ENCODE measurements at places on chromosomes 7 and 10.

DNA sequence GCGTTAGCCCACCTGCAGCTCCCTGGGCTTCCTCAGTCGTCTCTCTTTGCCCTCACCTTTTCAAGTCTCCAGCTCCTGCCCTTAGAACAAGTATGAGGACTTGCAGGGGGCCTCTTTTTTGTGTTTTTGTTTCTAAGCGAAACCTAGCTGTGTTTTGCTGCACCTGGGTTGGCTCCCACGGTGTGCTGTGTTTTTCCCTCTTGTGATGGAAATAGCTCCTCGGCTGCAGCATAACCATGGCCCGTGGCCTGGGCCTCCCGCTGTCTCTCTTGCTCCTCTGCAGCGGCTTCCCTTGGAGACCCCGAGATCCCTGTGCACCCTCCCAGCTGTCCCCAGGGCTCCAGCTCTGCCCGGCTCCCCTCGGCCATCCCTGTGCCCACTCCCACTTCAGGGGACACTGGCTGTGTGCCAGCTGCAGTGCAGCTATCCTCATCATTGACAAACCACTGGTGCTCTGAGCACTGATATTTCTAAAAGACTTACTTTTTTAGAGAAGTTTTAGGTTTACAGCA, 75.6 kb upstream of the TCERG1L start:
- DNase-seq = peak; percentile 13

DNA sequence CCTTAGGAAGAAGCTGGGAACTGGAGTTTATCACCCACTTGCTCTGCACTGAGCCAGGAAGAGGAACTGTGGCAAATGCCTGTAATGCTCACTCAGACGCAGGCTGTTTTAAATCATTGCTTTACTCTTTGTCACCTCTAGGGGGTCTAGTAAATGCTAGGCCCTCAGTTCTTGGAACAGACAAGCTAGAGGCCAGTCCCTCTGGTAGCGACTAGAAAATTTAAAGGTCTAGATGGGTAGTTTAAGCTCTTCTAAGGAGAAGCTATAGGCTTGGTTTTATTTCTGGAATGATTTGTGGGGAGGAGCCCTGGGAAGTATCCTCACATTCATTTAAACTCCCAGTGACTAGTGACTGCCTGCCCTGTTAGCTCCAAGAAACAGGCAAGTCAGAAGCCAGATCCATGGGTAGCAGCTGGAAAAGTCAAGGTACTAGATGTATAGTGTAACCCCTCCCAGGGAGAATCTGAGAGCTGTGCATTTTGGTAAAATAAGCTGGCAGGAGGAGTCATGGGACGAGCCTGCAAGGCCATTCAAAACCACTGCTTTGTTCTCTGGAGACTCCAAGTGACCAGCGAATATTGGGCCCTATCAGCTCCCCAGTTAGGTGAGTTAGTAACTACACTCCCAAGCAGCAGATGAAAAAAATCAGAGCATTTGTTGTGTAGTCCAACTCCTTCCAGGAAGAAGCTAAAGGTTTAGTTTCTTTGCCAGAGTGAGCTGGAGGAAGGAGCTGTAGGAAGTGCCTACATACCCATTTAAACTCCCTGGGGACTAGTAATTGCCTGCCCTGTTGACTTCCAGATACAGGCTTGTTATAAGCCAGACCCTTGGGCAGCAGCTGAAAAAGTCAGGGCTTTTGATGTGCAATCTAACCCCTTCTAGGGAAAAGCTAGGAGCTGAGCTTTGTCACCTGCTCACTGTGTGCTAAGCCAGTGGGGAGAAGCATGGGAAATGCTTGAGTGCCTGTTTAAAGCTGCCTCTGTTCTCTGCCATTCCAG, 68.9 kb downstream of the DYNC1I1 start:
- peak; percentile 62 for DNase-seq

DNA sequence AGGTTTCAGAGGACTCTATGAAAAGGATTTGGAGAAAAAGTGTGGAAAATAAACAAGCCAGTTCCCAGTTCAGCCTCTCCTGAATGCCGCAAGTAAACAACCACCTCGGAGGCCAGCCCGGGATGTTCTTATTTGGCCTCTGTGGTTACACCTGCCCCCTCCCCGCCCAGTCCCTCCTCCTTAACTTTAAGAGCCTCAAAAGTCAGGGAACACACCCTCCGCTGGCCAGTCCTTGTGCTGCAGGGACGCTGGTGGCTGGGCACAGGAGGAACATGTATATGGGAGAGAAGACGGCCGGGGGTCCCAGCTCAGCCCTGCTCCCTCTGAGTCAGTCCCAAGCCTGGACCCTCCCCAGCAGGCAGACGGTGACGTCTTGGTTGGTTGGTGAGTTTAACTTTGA, 6.1 kb downstream of the CHST3 start:
- no peak for DNase-seq

- DNase-seq = no peak
Observed at GRCh38 chr10:77798940-77799339, 127.6 kb downstream of the DLG5 start.

Data from NAMALWA (cell line).